ENCODE measurements at places on chromosomes 2 and 18.

GRCh38 chr2:105329197-105329554 is 359 bp downstream of the TGFBRAP1 start:
- peak; percentile 67 for DNase-seq

- DNase-seq, result no peak
Observed at GRCh38 chr2:110978756-110979470, 141.8 kb upstream of the BCL2L11 start.

- no peak for DNase-seq
Observed at GRCh38 chr2:166410828-166411472, 35.2 kb upstream of the SCN9A start.

GRCh38 chr2:4900242-4900641 is 791.9 kb upstream of the SOX11 start:
- no peak for DNase-seq

- peak; percentile 70 for DNase-seq
Observed at GRCh38 chr2:143132355-143132754, 3.1 kb downstream of the ARHGAP15 start.

DNA sequence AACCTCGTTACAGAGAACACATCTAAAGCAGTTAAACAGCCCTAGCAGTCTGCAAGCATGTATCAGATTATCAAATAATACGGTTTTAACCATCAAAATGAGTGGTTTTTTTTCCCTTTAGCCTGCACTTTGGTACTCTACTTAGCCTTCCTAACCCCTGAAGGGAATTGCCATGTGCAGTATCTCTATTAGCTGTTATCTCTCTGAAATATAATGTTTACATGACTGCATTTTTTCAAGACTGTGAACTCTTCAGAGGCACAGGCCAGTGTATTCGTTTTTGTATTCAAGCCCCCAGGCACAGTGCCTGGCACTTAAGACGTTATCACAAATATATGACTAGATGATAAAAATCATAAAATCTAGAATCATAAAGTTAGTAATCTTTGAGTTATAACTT is 509.5 kb downstream of the PARD3B start:
- DNase-seq, result no peak

- peak; percentile 90 for DNase-seq
Observed at GRCh38 chr18:77899972-77900754, 650.5 kb downstream of the GALR1 start.

DNA sequence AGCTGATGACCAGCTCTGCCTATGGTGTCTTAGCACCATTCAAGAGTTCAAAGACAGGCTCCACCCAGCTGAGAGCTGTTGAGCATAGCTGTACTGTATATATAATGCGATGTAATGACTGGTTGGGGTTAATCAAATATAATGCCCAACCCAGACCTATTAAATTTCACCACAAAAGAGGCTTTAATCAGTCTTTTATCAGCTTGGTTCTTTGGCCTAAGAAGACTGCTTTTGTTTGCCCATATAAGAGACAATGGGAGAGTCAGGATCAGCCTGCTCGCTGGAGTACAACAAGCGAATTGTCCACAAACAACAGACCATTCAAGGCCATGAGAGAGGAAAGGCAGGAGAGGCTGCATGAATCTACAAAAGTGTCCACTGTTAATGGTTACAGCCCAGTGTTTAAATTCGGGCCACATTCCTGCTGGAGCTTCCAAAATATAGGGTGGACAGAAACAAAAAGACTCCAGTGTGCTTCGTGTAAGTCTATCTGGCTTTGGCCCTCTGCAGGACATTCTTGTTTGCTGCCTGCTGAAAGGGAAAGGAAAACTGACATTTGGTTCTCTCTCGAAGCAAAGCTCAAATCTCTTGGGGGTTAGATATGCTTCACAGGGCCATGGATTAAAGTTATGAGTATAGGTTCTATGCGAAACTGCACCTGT is 299.0 kb upstream of the FBXO11 start:
- no peak for DNase-seq

- DNase-seq, result peak; percentile 54
Observed at GRCh38 chr2:43387092-43388062, 161.0 kb upstream of the ZFP36L2 start.

- DNase-seq, result peak; percentile 32
Observed at GRCh38 chr2:36367486-36367885, 11.9 kb downstream of the CRIM1 start.

- DNase-seq, result no peak
Observed at GRCh38 chr18:37383036-37383785, 182.4 kb downstream of the CELF4 start.

- no peak for DNase-seq
Observed at GRCh38 chr2:61432990-61433389, 37.9 kb downstream of the USP34 start.

DNA sequence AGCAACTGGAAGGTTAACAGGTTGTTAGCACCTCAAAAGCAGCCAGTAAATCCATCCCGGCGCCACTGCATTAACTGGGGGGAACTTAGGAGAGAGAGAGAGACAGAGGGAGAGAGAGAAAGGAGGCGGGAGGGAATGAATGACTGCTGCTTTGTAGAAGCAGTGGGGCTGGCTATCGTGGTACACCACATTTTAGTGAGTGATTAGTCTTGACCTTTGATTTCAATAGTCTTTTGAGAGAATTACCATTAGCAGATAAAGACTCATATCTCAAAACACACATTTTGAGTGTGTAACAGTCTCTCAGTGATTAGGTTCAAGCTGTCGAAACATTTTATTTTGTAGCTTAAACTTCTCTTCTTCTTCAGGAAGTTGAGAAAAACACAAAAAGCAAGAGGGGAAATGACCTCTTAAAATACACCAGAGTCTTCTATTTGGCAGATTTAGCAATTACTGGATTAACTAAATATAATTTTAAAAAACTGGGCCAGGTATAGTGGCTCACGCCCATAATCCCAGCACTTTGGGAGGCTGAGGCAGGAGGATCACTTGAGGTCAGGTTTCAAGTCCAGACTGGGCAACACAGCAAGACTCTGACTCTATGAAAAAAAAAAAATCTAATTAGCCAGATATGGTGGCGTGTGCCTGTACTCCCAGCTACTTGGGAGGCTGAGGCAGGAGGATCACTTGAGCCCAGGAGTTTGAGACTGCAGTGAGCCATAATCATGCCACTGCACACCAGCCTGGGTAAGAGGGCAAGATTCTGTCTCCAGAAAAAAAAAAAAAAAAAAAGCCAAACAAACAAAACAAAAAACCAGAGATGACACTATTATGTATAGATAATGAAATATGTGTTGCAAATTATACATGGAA is 22.0 kb upstream of the PNO1 start:
- DNase-seq, result no peak

GRCh38 chr2:236587861-236588815 is 18.5 kb downstream of the ACKR3 start:
- DNase-seq, result no peak

- DNase-seq, result no peak
Observed at GRCh38 chr2:54968561-54969218, 81.6 kb downstream of the RTN4 start.

- no peak for DNase-seq
Observed at GRCh38 chr2:141707486-141707885, 423.3 kb downstream of the LRP1B start.

- DNase-seq, result no peak
Observed at GRCh38 chr18:60996822-60997221, 336.4 kb upstream of the CDH20 start.

- DNase-seq, result no peak
Observed at GRCh38 chr2:187917535-187917934, 363.3 kb upstream of the TFPI start.

DNA sequence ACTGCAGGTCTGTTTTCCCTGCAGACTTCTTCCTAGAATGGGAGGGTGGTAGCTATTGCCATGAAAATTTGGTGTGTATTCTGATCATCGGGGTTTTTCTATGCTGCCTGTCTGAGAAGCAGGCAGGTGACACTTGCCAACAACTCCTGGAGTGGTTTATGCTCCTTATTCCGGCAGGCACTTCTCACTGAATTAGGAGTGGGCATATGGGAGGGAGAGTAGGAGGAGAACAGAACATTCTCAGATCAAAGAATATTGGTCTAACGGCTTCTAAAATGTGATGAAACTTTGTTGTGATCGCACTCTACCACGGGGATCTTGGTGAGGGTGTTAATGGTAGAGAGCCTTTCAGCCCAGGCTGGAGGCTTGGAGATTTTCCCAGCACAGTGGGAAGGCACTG is 480.8 kb downstream of the PLCL1 start:
- DNase-seq, result no peak

GRCh38 chr2:222711315-222711940 is 40.0 kb downstream of the MOGAT1 start:
- DNase-seq, result no peak

DNA sequence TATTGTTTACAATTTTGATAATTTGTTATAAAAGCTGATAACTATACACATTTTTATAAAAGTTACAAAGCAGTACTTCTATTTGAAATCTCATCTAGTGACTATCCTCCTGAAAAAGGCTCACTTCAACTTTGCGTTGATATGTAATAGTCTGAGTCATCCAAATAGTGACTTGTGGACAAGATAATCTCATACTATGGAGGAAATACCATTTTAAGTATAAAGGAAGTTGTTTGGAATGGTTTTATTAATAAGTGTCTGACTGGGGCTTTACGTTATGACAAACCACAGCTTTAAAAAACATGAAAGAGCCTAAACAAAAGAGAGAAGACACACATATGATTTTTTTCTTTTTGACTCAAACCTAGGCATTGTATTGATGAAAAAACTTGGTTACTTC is 272.3 kb upstream of the COL3A1 start:
- no peak for DNase-seq

DNA sequence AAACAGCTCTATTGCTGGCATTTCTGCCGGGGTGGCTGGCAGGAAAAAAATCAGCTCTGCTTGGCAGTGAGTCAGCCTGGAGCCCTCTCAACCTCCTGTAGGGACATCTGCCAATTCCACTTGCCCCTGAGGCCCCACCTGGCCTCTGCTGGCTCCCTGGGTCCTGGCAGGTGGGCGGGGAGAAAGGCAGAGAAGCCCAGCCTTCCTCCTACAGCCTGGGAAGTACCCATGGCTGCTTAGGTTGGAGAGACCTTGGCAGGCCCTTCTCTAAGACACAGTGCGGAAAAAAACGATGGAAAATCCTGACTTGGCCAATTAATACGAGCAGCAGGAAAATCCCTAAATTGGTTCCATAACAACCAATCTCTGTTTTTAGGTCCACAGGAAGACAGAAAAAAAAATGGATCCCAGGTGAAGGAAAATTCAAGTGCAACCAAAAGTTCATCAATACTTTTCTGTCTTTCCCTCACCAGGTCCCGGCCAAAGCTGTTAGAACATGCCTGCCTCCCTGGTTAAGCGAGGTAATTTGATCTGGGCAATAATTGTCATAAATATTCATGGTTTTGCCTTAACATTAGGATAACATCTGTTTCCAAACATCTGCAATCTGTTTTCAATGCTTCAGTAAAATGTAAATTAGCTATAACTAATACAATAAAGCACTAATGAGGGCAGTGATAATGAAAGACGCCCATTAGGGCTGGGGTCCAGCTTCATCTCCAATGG is 245.9 kb downstream of the TFCP2L1 start:
- no peak for DNase-seq

DNA sequence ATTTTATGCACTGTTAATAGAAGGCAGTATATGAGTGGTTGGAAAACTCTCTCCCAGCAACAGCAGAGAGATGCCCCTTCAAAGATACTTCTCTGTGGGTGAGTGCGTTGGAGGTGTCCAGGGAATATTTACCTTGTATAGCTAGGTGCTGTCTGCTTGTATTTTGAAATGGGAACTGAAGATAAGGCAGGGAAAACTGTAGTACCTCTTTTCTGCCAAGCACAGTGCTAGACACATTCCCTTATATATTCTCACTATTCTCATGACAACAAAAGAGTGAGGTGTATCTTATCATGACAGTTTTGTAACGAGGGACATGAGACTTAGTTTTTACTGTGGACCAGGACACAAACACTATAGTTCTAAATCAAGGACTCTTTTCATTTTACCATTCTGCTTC is 2.1 kb downstream of the TTC39C start:
- no peak for DNase-seq

- no peak for DNase-seq
Observed at GRCh38 chr2:18860179-18860578, 270.8 kb upstream of the NT5C1B start.

- DNase-seq, result no peak
Observed at GRCh38 chr2:55120634-55121359, 70.5 kb upstream of the RTN4 start.

GRCh38 chr18:34780856-34781255 is 70.8 kb downstream of the DTNA start:
- DNase-seq, result no peak

DNA sequence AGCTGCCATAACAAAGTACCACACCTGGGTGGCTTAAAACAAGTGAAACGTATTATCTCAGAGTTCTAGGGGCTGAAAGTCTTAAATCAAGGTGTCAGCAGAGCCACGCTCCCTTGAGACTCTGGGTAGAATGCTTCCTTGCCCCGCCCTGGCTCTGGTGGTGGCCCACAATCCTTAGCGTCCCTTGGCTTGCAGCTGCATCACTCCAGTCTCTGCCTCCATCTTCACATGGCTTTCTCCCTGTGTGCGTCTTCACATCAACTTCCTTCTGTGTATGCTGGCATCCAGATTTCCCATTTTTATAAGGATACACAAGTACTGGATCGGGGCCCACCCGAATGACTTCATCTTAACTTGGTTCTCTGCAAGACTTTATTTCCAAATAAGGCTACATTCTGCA is 62.5 kb downstream of the MRO start:
- no peak for DNase-seq

- DNase-seq, result no peak
Observed at GRCh38 chr2:181847702-181848101, 43.8 kb upstream of the ITPRID2 start.

GRCh38 chr2:139165041-139165440 is 384.9 kb upstream of the NXPH2 start:
- DNase-seq, result no peak

DNA sequence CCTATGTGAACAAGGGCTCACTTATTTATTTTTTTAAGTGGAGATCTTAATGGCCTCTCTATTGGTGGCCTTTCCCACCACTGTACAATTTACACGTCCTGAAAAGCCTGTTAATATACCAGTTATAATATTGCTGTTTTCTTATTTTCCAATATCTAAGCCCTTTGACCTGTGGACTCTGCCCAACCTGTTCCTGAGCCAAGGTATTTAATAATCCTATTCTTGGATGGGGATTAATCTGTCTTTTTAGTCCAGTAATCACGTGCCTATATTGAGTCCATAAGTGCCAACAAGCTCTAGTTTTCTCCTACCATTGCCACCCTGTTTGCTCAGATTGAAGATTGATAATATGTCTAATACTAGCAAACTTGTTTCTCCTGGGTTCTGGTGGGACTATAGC is 42.7 kb downstream of the MBD5 start:
- no peak for DNase-seq

GRCh38 chr18:32735781-32736180 is 37.0 kb downstream of the KLHL14 start:
- no peak for DNase-seq

GRCh38 chr18:63495675-63496074 is 18.9 kb downstream of the SERPINB5 start:
- DNase-seq, result no peak

DNA sequence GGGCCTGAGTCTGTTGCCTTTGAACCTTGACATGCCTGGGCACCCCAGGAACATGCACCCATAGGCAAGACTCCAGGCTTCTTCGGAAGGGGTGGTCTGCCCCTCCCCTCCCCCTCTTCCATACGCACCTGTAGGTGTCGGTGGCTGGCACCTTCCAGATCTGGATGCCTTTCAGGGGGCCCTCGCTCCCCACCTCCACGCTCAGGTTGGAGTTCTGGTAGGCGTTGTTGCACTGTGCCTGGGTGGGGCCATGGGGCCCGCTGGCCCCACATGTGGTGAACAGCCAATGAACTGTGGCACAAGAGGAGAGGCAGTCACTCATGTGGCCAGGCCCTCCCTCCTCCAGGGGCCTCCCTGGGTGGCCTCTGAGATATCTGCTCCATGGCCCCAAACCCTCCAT is 135.8 kb downstream of the CLIP4 start:
- no peak for DNase-seq

- no peak for DNase-seq
Observed at GRCh38 chr2:176961775-176962619, 250.6 kb upstream of the HNRNPA3 start.

All from activated CD4-positive, alpha-beta T cell treated with anti-CD3 and anti-CD28 coated beads, Interleukin-2, amount 10 ng/mL, durations not matched to agents 24 days and 14 days (primary cell).